Activated naive CD4-positive, alpha-beta T cell treated with anti-CD3 and anti-CD28 coated beads for 36 hours (primary cell): ENCODE measurements at places on chromosomes 16 and 17. TPM values are rescaled to one million over a fixed set of nuclear protein-coding genes. Genes with fewer than 3 reads are reported as not detected.

The TBC1D3B gene
- 1.8 TPM for total RNA-seq

The HS3ST2 gene
- total RNA-seq, result not detected

The CA5A gene
- total RNA-seq, result not detected

The IL34 gene
- not detected for total RNA-seq

The TTYH2 gene
- 2.5 TPM for total RNA-seq

The METTL26 gene
- 121 TPM for total RNA-seq

The SOX15 gene
- 0.20 TPM for total RNA-seq

The KCNJ12 gene
- not detected for total RNA-seq

The PYDC1 gene
- not detected for total RNA-seq

The C17orf113 gene
- 0.31 TPM for total RNA-seq

The ODAD4 gene
- 0.79 TPM for total RNA-seq

The QPRT gene
- 9.2 TPM for total RNA-seq

The ITGAD gene
- not detected for total RNA-seq

The CSH1 gene
- total RNA-seq, result not detected

GRCh38 chr16:54977211-54977610 is 46.5 kb downstream of the IRX5 start:
- H3K27ac ChIP-seq, result no peak overlapping the region
- no peaks in the 10 kb centered on the region for H3K4me1 ChIP-seq
- no peaks in the 10 kb centered on the region for H3K36me3 ChIP-seq
- no peak overlapping the region for H3K4me3 ChIP-seq
- peaks cover 11% of the 10 kb centered on the region for H3K27me3 ChIP-seq

DNA sequence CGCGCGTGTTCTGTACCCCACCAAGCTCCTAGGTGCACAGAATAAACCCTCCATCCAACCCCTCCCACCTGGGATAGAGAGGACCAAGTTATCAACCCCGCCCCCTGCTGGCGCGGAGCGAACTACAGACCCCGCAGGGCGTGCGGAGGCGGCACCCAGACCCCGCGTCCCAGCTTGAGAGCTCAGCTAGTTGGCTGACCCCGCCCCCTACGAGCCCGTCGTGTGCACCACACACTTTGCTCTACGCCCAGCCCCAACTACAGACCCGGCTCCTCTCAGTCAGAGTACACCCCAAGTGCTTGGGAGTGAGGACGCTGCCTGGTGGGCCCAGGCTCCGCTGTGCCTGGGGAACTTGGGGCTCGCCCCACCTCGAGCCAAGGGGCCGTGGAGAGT is 1.5 kb downstream of the GRIN2A start:
- no peak overlapping the region for H3K27ac ChIP-seq
- H3K4me1 ChIP-seq, result peaks cover 16% of the 10 kb centered on the region
- H3K4me3 ChIP-seq, result no peak overlapping the region
- peaks cover 43% of the 10 kb centered on the region for H3K27me3 ChIP-seq
- no peaks in the 10 kb centered on the region for H3K36me3 ChIP-seq

GRCh38 chr16:4214215-4214621 is 27.7 kb downstream of the SRL start:
- no peaks in the 10 kb centered on the region for H3K4me1 ChIP-seq
- DNase-seq, result no peak
- no peaks in the 10 kb centered on the region for H3K36me3 ChIP-seq

- H3K36me3 ChIP-seq, result no peaks in the 10 kb centered on the region
- H3K27ac ChIP-seq, result no peak overlapping the region
- DNase-seq, result peak; percentile 82
- no peak overlapping the region for H3K4me3 ChIP-seq
These were observed 40.5 kb downstream of the MYH3 start for GRCh38 chr17:10616502-10617119.

DNA sequence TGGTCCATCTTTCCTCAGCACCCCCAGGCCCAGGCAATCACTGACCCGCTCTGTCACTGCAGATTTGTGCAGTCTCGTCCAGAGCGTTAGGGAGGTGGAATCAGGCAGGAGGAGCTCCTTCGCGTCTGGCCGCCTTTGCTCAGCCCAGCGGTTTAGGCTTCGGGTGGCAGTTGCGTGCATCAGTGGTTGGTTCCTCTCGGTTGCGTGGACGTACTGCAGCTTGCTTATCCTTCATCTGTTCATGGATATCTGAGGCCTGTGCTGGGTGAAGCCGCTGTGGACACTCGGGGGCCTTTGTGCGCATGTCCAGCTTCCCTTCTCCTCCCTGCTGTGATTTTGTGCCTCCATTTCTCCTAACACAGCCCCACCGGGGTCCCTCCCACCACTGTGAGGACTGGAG is 4.7 kb upstream of the P2RX1 start:
- peaks cover 11% of the 10 kb centered on the region for H3K4me1 ChIP-seq
- H3K27ac ChIP-seq, result no peak overlapping the region
- DNase-seq, result no peak
- H3K4me3 ChIP-seq, result no peak overlapping the region
- no peaks in the 10 kb centered on the region for H3K27me3 ChIP-seq

DNA sequence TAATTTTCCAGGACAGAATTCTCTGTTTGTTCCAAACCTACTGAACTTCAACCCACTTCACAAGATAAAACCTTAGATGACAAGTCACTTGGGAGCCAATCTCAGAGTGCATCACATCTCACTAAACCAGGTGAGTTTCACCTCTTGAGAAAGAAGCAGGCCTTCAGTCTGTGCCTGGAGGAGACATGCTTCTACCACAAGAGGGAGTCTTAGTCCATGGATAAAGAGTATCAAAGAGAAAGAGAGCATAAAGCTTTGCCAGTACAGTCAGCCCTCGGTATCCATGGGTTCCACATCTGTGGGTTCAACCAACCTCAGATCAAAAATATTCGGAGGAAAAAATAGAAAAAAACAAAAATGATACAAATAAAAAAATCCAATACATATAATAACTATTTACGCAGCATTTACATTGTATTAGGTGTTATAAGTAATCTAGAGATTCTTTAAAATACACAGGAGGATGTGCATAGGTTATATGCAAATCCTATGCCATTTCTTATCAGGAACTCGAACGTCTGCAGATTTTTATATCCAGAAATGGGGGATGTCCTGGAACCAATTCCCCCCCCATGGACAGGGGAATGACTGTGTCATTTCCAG is 37.7 kb downstream of the DUSP14 start:
- peak; percentile 44 for DNase-seq
- peaks cover 7% of the 10 kb centered on the region for H3K36me3 ChIP-seq
- no peak overlapping the region for H3K4me3 ChIP-seq
- peaks cover 7% of the 10 kb centered on the region for H3K4me1 ChIP-seq
- H3K27ac ChIP-seq, result no peak overlapping the region

DNA sequence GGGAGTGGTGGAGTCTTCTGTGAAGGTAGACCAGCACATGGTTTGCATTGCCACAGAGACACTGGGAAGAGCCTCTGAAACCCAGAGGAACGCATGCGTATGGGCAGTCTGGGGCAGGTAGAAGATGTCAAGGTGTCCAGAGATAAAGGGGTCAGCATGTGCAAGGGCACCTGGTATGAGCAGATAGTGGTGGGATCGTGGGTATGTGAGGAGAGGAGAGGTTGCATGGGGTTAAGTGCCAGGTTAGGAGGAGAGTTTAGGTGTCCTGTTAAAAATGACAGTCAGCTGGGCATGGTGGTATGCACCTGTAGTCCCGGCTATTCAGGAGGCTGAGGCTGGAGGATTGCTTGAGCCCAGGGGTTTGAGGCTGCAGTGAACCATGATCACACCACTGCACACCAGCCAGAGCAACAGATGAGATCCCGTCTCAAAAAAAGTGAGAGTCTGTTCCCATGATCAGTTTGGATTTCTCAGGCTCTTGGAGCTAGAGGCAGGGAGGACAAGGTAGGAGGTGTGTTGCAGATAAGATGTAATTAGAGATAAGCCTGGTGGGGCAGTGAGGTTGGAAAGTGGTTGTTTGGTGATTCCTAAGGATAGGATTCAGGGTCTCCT is 3.0 kb downstream of the PYCARD start:
- H3K36me3 ChIP-seq, result peaks cover 27% of the 10 kb centered on the region
- H3K27me3 ChIP-seq, result no peaks in the 10 kb centered on the region
- no peak overlapping the region for H3K27ac ChIP-seq
- no peak for DNase-seq

DNA sequence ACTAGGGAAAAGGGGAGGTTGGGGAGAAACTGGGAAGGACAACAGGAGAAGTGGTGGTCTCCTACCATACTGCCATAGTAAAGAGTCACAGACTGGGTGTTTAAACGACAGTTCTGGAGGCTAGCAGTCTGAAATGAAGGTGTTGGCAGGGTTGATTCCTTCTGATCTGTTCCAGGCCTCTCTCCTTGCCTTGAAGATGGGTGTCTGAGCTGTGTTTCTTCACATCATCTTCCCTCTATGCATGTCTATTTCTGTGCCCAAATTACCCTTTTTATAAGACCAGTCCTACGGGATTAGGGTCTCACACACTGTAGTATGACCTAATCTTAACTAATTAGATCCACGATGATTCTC is 79.8 kb upstream of the TMEM97 start:
- no peaks in the 10 kb centered on the region for H3K4me1 ChIP-seq
- DNase-seq, result no peak
- no peak overlapping the region for H3K27ac ChIP-seq

GRCh38 chr17:44177640-44178039 is 7.1 kb downstream of the ASB16 start:
- H3K36me3 ChIP-seq, result peaks cover 13% of the 10 kb centered on the region
- no peaks in the 10 kb centered on the region for H3K27me3 ChIP-seq
- no peak for DNase-seq
- H3K4me1 ChIP-seq, result peaks cover 7% of the 10 kb centered on the region

GRCh38 chr17:56700919-56701420 is 107.5 kb downstream of the NOG start:
- no peak overlapping the region for H3K4me3 ChIP-seq
- H3K36me3 ChIP-seq, result no peaks in the 10 kb centered on the region
- no peaks in the 10 kb centered on the region for H3K27me3 ChIP-seq
- H3K4me1 ChIP-seq, result no peaks in the 10 kb centered on the region

DNA sequence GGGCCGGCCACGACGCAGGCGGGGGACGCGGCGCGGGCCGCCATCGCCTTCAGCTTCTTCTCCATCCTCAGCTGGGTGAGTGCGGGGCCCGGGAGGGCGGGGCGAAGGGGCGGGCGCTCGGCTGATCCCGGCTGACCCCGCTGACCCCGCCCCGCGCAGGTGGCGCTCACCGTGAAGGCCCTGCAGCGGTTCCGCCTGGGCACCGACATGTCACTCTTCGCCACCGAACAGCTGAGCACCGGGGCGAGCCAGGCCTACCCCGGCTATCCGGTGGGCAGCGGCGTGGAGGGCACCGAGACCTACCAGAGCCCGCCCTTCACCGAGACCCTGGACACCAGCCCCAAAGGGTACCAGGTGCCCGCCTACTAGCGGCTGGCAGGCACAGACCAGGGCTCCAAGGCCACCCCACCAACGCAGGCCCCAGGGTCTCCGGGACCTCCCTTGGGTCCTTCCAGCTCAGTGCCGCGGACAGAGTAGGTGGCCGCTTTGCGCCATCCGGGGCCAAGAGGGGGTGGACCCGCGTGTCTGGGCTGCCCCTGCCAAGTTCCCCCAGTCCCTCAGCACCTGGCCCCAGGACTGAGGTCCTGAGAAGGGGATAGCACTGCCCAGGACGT is 3.0 kb downstream of the SYNGR3 start:
- peaks cover 24% of the 10 kb centered on the region for H3K27me3 ChIP-seq
- no peak overlapping the region for H3K4me3 ChIP-seq
- H3K27ac ChIP-seq, result no peak overlapping the region

DNA sequence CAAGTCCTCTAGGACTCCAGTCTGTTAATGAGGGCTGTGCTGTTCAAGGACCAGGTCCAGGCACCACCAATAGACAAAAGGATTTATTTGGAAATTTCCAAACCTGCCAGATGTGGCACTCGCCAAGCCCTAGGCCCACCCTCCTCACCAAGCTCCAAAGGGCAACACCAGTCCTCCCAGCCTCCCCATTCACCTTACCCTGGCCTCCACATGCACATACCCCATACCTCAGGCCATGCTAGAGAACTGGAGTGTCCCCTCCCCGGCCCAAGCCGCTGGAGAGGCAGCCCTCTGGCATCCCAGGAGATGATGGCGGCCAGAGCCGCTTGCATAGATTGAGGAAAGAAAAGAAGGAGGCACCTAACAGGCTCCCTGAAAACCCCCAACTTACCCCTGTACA is 4.6 kb upstream of the FTSJ3 start:
- no peaks in the 10 kb centered on the region for H3K27me3 ChIP-seq
- H3K4me1 ChIP-seq, result peaks cover 59% of the 10 kb centered on the region
- H3K36me3 ChIP-seq, result peaks cover 55% of the 10 kb centered on the region

- no peak overlapping the region for H3K4me3 ChIP-seq
- H3K27me3 ChIP-seq, result no peaks in the 10 kb centered on the region
- peaks cover 21% of the 10 kb centered on the region for H3K36me3 ChIP-seq
- no peak overlapping the region for H3K27ac ChIP-seq
These were observed 104.4 kb upstream of the CACNG5 start for GRCh38 chr17:66730461-66730923.

DNA sequence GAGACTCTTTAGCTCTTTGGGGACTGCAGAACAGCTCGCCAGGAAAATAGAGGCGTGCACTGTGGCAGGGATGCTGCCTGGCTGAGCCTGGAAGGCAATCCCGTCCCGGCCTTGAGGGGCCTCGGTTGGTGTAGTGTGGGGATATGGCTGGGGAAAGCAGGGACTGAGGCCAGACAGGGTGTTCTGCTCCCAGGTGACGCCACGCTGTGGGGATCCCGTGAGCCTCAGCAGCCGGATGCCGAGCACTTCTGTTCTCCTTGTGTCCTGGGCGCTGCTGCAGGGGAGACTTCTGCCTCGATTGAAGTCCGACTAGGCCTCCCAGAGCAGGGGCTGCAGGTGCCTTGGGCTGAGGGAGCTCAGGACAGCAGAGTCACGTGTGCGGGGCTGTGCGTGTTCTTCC is 72.6 kb downstream of the BANP start:
- H3K4me3 ChIP-seq, result no peak overlapping the region
- peaks cover 5% of the 10 kb centered on the region for H3K36me3 ChIP-seq
- DNase-seq, result no peak
- H3K4me1 ChIP-seq, result peaks cover 10% of the 10 kb centered on the region
- no peak overlapping the region for H3K27ac ChIP-seq

GRCh38 chr17:4616476-4616875 is 25.0 kb downstream of the ALOX15 start:
- DNase-seq, result no peak
- H3K4me1 ChIP-seq, result no peaks in the 10 kb centered on the region
- H3K27ac ChIP-seq, result no peak overlapping the region
- H3K27me3 ChIP-seq, result no peaks in the 10 kb centered on the region
- H3K4me3 ChIP-seq, result no peak overlapping the region
- no peaks in the 10 kb centered on the region for H3K36me3 ChIP-seq

- H3K4me1 ChIP-seq, result peaks cover 4% of the 10 kb centered on the region
- H3K27ac ChIP-seq, result no peak overlapping the region
These were observed 561 bp upstream of the WFDC1 start for GRCh38 chr16:84294117-84294516.

GRCh38 chr17:78759203-78759968 is 22.7 kb downstream of the CYTH1 start:
- H3K4me1 ChIP-seq, result peaks cover 83% of the 10 kb centered on the region
- peaks cover 7% of the 10 kb centered on the region for H3K36me3 ChIP-seq
- peak overlapping the region; percentile 95 for H3K27ac ChIP-seq
- H3K27me3 ChIP-seq, result no peaks in the 10 kb centered on the region
- peak overlapping the region; percentile 70 for H3K4me3 ChIP-seq
- DNase-seq, result peak; percentile 86

GRCh38 chr17:6398955-6399354 is 36.0 kb downstream of the AIPL1 start:
- H3K27ac ChIP-seq, result no peak overlapping the region
- no peak overlapping the region for H3K4me3 ChIP-seq
- H3K27me3 ChIP-seq, result peaks cover 32% of the 10 kb centered on the region
- no peak for DNase-seq
